Ascending aorta (tissue), 2 donors: ENCODE measurements at places on chromosomes 5 and 9.

DNA sequence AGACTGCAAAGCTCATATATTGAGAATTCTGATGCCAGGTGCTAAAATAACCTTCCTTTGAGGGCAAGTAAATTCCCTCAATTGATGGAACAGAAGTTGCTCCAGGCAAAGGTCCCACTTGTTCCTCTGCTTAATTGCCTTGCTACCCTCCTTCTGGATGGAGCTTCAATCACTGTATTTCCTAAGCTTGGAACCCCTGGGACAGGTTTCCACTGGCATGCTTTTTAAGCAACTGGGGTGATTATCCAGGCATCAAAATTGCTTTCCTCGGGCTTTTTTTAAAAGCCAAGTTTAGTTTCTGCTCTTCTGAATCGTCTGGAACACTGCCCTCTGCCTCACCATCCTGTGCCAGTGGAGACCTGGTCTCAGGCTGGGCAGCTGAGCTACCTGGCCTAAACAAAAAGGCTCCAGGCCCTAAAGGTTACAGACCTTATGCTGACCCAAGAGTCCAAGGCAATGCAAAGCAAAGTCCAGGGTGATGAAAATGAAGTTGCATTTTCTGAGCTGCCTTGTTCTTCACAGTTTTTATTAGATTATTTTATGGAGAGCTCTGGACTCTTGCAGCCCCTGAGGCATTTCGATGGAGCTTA is 167.9 kb upstream of the CD180 start:
- no peak for DNase-seq

DNA sequence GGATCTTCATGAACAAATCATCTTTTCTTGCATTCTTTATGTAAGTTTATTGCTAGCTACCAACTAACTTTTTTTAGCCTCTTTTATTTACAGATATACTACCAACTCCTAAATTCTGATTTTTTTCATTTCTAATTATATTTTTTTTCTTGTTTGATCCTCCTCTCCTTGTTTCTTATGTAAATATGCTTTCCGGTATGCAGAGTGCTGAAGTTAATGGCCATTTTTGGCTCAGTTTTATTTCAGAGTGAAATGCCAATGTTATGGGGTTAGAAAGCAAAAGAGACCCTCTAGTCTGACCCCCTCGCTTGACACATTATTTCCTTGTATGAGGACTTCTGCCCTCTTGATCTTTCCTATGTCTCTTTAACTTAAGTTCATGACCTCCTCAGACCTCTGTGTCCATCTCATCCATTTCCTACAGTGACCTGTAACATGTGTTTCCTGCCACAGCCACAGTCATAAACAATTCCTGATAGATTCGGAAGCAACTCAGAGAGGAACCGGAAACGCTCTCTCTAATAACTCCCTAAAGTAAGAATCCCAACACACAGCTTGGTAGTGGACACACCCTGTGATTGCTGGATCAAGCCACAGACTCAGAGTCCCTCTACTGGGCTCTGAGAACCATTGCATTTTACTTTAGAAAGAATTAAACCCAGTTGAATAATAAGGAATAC is 42.9 kb upstream of the AFAP1L1 start:
- no peak for DNase-seq

DNA sequence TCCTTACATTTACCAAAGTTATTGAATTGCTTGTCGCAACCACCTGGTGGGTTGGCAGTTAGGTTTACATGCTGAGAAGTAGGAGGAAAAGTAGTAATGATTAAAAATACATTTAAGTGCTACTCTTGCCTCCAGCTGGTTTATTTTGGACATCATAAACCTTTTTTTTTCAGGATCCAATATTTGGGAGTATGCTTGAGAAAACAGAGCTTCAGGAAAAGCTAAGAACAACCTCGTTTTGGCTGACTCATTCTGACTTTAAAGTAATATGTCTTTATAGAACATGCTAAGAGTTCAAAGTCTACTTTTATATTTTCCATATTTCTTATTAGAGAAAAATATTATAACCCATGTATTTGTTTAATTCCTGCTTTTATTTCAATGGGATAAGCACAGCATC is 41.7 kb upstream of the BNC2 start:
- DNase-seq, result no peak

DNA sequence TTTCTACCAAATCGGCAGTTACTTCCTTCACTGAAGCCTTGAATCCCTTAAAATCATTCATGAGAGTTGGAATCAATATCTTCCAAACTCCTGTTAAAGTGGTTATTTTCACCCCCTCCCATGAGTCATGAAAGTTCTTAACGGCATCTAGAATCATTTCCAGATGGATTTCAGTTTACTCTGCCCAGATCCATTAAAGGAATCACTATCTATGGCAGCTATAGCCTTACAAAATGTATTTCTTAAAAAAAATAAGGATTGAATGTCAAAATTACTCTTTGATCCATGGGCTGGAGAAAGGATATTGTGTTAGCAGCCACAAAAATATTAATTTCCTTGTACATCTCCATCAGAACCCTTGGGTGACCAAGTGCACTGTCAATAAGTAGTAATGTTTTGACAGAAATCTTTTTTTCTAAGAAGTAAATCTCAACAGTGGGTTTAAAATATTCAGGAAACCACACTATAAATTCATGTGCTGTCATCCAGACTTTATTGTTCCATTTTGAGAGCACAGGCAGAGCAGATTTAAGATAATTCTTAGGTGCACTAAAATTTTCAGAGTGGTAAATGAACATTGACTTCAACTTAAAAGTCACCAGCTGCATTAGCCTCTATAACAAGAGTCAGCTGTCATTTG is 767.7 kb downstream of the DTWD2 start:
- no peak for DNase-seq

DNA sequence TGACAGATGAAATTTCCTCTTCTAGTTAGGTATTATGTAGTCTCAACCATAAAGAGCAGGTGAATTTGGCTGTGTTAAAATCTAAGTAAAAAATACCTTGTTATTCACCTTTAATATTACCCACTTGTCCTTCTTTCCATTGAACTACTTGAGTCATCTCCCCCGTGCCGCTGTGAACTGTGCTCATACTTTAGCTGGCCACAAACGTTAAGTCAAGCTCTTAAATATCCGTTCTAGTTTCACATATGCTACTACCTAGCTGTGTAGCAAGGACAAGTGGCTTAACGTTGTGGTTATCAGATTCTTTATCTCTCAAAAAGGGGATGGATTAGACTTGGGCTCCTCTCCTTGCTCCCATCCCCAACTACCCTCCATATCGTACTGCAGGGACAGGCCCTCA is 110.4 kb downstream of the EFNA5 start:
- DNase-seq, result no peak

DNA sequence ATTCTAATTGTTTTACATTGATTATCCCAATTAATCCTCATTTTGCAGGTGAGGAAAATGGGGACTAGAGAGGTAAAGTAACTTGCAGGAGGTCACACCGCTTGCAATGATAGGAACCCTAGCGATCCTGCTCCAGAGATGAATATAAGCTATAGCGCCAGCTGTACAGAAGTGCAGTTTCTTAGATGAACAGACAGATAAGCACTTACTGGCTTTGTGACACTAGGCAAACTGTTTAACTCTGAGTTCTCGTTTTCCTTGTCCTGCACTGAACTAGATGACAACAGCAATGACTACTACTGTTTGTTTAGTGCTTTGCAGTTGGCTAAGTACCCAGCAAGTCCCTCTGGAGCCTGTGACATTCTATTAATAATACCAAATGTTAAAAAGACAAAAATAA is 11.1 kb downstream of the LHX6 start:
- DNase-seq, result no peak

DNA sequence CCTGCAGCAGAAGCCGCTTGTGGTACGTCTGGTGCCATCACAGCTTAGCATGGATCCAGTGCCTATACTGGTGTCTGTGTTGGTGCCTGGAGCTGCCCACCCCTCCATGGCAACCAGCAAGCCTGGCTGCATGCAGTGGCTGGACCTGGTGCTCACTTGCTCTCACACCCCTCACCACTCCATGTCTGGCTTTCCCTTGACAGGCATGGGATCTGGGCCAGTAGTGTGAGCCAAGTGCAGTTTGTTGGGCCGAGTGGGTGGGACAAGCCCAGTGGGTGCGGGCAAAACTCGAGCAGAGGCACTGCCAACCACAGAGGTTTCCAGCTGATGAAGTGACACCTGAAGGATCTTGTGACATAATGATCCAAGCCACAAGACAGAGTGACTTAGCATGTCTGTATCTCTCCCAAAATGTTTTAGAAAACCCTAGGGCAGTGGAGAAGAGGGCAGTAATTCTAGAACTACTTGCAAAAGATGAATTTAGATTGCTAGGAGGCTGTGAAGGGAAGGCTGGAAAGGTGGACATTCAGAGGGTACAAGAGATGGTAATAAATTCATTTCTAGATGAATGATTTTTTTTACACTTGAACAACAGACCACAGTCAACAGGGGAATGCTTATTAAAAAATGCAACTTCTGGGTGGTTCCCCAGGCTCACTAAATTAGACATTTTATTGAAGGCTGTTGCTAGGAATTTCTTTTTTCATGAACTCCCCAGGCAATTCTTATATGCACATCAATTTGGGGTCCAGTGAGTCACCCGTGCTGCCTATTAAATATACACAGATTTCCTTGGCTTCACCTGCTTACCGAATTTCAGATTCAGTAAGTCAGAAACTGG is 660.3 kb downstream of the TLR4 start:
- no peak for DNase-seq

DNA sequence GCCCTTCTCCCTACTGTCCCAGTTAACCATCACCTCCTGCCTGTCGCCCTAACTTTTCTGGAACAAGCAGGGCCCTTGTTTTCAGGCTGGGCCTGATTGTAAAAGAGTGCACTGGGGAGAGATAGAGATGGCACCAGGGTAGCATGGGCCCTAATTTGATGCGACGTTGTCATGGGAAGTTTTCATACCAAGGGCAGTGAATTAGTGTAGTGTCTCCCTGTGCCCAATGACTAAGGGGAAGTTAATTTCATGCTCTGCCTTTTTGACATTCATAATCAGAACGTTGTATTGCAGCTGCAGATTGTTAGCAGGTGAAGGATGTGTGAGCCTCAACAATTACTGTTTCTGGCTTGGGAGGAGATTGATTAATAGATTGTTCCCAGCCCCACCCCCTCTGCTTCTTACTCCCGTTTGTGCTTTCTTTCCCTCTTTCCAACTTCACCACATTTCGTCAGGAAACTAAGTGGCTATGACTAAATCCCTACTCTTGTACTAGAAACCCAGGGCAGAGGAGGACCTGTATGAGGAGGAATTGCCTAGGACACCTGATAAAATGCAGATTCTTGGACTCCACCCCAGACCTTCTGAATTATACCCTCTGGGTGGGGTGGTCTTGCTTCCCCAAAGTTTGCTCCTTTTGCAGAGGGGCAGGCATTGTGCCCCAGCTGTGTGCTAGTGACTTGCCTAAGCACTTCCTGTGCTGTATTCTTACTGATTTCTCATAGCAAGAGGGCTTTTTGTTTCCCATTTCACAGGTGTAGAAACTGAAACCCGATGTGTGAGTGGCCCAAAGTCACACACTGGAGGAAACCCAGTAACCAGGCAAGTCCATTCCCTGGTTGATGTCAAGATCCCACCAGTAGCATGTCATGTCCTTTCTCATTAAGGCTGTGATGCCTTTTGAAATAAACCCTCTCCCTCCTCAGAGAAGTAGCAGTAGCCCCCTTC is 56.3 kb downstream of the DAB2IP start:
- DNase-seq, result no peak
